8988T (cell line): ENCODE measurements at places on chromosomes 6 and 20.

DNA sequence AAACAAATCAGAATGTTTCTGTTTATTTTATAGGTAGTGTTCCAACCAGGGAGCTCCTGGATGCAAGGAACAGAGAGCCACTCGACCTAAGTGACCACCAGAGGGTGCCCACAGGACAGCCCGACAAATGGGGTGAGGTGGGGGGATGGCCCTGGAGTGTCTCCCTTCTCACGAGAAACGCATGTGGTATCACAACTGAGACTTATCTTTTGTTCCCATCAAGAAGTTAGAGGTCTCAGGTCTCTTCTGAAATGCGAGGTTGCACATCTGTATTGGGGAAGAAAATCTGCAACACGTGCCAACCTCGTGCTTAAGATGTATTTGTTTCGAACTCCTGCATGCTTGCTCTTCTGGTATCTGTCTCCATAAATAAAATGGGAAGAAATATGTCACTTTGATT, 104.0 kb downstream of the ISM1 start:
- no peak for DNase-seq

GRCh38 chr6:166716910-166717617, 90.0 kb upstream of the RPS6KA2 start:
- no peak for DNase-seq

- no peak for DNase-seq
Observed at GRCh38 chr6:71252410-71252809, 36.2 kb upstream of the OGFRL1 start.

DNA sequence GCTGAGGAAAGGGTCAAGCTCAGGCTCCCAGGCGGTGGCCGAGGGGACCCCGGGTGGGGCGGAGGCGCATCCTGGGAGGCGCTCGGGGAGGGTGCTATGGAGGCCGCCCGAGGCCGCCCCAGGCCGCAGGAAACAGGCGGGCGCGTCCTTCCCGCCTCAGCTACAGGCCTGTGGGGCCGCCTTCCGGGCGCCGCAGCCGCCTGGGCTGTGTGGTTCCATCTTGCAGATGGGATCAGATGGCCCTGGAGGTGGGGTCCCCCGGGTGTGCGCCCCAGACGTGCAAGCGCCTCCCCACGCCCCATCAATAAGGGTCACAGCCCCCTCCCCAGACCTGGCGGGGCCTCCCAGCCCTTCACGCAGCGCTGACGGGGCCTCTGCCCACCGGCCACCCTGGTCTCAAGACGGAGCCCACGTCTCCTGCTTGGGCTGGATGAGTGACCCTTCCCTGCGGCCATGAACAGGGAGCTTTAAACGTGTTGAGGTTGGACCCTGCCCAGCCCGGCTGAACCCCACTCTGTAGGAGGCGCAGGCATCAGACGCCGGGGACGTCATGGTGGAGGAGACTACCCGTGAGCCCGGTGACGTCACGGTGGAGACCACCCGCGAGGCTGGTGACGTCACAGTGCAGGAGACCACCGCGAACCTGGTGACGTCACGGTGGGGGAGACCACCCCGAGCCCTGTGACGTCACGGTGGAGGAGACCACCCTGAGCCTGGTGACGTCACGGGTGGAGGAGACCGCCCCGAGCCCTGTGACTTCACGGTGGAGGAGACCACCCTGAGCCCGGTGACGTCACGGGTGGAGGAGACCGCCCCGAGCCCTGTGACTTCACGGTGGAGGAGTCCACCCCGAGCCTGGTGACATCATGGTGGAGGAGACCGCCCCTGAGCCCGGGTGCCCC, 267.0 kb downstream of the DLL1 start:
- DNase-seq: no peak

DNA sequence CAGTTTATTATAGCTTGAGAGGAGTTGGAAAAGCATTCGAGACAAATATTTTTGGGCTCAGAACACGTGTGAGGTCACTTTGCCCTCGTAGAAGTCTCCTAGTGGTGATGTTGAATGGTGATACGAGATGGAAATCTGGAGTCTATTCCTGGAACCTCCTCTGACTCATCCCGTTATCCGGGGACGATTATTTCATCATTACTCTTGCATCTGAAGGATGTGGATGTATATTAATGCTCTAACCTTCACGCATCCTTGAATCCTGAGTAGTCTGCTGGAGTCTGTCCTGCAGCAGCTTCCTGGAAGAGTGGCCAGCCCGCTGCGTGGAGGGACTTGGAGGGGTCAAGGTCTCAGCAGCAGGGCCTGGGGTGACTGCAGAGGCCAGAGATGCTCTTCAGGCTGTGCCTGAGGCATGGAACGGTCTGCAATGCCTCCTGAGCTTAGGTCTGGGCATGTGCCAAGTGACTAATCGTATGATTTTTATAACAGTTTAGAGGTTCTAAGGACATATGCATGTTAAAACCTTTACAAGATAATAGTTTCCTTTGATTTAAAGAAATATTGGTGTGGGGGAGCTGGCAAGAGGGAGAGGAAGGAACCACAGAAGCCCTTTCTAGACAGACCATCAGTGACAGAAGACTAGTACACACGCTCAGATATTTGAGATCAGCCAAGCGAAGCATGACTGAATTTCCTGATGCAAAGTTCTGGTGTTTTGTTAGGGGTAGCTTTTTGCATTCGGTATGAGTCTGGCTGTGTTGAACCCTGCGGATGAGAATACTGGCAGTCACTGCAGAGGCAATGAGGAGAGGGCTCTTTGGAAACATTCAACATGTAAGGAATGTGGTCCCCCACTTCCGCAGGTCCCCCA, 400.2 kb downstream of the QKI start:
- no peak for DNase-seq

- DNase-seq: no peak
Observed at GRCh38 chr20:57387463-57387862, 3.7 kb upstream of the RBM38 start.

- no peak for DNase-seq
Observed at GRCh38 chr6:136526196-136526930, 23.9 kb downstream of the MAP7 start.

DNA sequence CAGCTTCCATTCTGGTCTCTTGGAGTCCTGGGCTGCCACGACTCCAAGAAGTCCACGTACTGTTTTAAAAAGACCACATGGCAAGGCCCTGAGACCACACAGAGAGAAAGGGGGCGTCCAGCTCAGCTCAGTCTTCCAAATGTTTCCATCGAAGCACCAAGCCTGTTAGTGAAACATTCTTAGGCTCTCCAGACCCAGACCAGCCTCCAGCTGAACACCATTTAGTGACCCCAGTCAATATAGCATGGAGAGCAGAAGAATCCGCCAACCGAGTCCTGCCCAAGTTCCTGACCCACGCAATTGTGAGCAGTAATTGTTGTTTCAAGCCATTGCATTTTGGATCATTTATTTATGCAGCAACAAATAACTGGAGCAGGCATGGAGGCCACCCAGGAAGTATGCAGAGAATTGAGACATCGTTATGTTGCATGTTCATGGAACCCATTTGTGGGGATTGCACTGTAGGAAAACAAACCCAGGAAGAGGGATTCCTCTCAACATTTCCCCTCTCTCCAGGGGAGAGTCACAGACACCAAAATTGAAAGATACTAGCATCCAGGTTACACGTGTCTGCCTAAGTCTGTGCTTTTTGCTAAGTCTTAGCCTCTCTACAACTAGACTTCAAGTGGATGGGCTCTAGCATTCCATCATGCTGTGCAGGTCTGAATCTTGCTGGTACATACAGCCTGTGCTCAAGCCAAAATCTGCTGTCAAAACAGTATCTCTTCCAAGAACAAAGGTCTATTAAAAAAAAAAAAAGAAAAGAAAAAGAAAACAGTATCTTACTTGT, 42.7 kb downstream of the SNRNP48 start:
- no peak for DNase-seq

DNA sequence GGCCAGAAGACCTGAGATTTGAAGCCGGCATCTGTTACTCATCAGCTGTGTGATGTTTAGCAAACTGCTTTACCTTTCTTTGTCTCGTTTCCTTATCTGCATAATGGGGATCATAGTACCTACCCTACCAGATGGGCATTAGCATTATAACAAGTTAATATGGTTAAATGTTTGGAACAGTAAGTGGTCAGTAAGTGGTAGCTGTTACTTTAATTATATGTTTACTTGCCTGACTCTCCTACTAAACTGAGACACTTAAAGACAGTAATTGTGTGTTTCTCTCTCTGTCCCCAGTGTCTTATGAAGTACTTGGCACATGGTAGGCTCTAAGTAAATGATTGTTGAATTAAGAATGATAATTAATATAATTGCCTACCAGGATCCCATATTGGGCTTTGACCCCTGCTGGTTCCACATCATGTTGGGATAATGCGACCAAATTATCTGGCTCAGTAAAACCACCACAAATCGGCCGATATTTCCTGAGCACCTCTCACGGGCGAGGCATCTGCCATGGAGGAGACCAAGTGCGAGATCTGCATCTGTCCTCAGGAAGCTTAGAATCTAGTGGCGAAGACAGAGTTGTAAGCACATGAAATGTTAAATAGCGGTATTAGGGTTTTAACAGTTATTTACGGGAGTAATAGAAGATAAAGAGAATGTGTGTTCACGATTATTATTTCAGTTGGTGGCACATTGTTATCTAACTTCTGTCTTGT, 31.4 kb downstream of the PTK7 start:
- DNase-seq: no peak
